Foreskin keratinocyte (primary cell): ENCODE measurements at places on chromosomes 6 and 20. TPM values are rescaled to one million over a fixed set of nuclear protein-coding genes. Genes with fewer than 3 reads are reported as not detected.

ECT2L gene
- polyA plus RNA-seq, result not detected in 2 replicates

RIPPLY2 gene
- 1.5 and 2.2 TPM in 2 replicates for polyA plus RNA-seq

SLC12A5 gene
- 3.6 and 5.9 TPM in 2 replicates for polyA plus RNA-seq

MLN gene
- not detected in 2 replicates for polyA plus RNA-seq

FABP7 gene
- polyA plus RNA-seq, result 0.49 and 0.59 TPM in 2 replicates

RAET1G gene
- polyA plus RNA-seq, result 1.1 and 1.8 TPM in 2 replicates

KIF6 gene
- 0.08 and 0.27 TPM in 2 replicates for polyA plus RNA-seq

ADAM33 gene
- not detected in 2 replicates for polyA plus RNA-seq

CFAP206 gene
- polyA plus RNA-seq, result 0.10 and 0.11 TPM in 2 replicates

SLC35D3 gene
- polyA plus RNA-seq, result not detected in 2 replicates

LGSN gene
- polyA plus RNA-seq, result not detected in 2 replicates
